ENCODE measurements at places on chromosomes 7 and 10.

DNA sequence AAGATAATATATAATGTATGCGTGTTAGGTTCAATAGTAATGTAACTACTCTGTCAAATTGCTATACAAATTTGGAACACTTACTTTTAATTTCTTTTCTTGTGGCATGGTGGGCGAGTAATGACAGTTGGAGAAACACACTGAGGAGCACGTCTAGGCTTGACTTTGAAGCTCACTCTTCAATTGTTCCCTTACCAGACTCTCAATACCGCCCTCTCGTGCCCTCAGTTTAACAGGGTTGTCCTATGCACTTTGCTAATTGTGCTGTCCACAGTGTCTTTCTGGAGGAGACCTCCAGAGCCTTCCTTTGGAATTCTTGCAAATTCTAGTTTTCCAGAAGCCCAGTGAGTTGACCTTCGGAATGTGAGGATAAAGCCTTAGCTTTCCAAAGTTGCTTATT lies 107.2 kb upstream of the RELN start:
- H3K27ac ChIP-seq, result no peak overlapping the region
- H3K27me3 ChIP-seq, result no peaks in the 10 kb centered on the region
- H3K36me3 ChIP-seq, result no peaks in the 10 kb centered on the region
- no peak overlapping the region for H3K4me3 ChIP-seq
- H3K4me1 ChIP-seq, result no peaks in the 10 kb centered on the region
- no peak for DNase-seq

DNA sequence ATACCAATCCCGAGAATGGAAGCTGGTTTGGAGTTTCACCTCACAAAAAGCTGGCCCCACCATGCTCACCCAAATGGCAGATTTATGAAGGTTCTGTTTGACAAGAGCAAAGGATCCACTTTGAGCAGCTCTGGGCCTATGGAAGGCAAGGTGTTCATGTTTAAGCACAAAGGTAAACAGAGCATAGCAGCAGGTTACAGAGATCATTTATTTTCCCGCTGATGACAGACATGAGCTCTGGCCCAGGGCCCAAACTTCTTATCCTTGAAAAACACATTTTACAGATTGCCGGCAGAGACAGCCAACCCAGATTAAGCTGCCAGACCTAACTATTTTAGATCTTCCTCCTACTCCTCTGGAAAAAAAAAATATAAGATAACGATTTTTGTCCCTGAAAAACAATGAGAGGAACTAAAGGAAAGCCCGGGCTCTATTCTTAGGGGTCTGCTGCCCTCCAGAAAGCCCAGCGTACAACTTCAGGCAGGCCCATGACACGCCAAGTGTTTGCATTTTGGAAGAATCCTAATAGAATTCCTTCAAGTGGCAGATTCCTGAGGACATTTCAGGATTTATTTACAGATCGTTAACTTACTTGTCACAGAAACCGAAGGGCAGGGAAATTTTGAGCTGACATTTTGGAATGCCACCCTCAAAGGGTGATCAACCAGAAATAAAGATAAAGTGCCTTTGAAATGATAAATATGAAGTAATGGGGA lies 40.0 kb downstream of the SYPL1 start:
- H3K27me3 ChIP-seq, result no peaks in the 10 kb centered on the region
- H3K4me1 ChIP-seq, result peaks cover 25% of the 10 kb centered on the region

GRCh38 chr10:78699971-78700370 lies 368.8 kb upstream of the ZMIZ1 start:
- no peaks in the 10 kb centered on the region for H3K36me3 ChIP-seq
- H3K27me3 ChIP-seq, result no peaks in the 10 kb centered on the region
- no peak for DNase-seq
- H3K4me3 ChIP-seq, result no peak overlapping the region
- no peak overlapping the region for H3K27ac ChIP-seq

DNA sequence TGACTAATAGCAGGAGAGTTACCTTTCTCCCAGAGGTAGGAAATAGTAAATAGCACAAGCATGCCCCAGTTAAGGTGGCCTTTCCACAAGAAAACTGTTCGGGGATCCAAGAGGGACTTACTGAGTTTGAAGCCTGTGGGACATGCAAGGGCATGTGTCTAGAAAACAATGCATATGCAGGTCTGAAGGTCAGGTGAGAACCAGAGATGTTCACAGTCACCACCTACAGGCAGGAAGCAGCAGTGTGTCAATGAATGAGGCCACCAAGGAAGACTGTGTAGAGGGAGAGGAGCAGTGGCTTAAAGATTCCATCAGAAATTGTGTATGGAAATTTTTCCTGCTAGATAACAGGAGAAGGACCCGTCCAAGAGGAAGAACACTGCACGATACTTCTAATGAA lies 66.0 kb downstream of the CALD1 start:
- peaks cover 2% of the 10 kb centered on the region for H3K4me1 ChIP-seq
- H3K36me3 ChIP-seq, result no peaks in the 10 kb centered on the region
- H3K4me3 ChIP-seq, result no peak overlapping the region
- DNase-seq, result no peak
- no peaks in the 10 kb centered on the region for H3K27me3 ChIP-seq

DNA sequence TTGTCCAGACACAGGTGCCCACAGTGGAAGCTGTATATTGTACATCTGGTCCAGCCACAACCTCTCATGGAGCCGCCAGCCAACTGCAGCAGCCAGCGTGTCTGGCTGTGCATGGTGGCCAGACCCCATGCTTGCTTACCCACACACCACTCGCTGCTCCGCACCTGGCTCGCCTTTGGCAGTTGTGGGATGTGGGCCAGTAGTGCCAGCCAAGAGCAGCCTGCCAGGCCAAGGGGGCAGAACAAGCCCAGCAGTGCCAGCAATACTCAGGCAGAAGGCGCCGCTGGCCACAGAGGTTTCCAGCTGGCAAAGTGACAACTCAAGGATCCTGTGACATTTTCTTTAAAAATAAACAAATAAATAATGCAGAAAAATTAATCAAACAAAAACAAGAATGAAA lies 11.7 kb upstream of the TMEM243 start:
- H3K27ac ChIP-seq, result no peak overlapping the region
- no peak for DNase-seq
- no peaks in the 10 kb centered on the region for H3K27me3 ChIP-seq
- peaks cover 2% of the 10 kb centered on the region for H3K4me1 ChIP-seq
- H3K36me3 ChIP-seq, result no peaks in the 10 kb centered on the region

DNA sequence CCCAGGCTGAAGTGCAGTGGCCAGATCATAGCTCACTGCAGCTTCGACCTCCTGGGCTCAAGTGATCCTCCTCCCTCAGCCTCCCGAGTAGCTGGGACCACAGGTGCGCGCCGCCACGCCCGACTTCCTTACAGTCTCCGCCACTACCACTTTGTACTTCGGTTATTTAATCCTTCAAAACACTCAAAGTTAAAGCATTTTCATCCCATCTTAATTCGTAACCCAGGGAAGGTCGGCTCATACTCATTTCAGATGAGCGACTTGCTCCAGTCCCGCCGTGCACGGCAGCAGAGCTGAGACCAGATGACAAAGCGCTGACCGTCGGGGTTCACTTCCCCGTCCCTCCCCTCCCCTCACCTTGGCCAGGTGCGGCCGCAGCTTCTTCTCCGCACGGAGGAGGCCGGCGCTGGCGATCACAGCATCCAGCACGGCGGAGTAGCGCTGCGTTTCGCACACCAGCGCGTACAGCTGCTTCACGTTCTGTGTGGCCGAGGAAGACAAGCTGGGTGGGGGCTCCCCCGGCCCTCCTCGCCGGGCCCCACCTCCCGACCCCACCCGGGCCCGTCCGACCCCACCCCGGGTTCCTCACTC lies 457 bp downstream of the NSUN5 start:
- peak overlapping the region; percentile 74 for H3K4me3 ChIP-seq
- no peaks in the 10 kb centered on the region for H3K4me1 ChIP-seq
- no peak for DNase-seq
- no peaks in the 10 kb centered on the region for H3K36me3 ChIP-seq

GRCh38 chr10:23826421-23826820 lies 382.5 kb upstream of the KIAA1217 start:
- H3K4me3 ChIP-seq, result no peak overlapping the region
- H3K36me3 ChIP-seq, result no peaks in the 10 kb centered on the region
- no peak overlapping the region for H3K27ac ChIP-seq
- peak; percentile 86 for DNase-seq
- no peaks in the 10 kb centered on the region for H3K4me1 ChIP-seq

DNA sequence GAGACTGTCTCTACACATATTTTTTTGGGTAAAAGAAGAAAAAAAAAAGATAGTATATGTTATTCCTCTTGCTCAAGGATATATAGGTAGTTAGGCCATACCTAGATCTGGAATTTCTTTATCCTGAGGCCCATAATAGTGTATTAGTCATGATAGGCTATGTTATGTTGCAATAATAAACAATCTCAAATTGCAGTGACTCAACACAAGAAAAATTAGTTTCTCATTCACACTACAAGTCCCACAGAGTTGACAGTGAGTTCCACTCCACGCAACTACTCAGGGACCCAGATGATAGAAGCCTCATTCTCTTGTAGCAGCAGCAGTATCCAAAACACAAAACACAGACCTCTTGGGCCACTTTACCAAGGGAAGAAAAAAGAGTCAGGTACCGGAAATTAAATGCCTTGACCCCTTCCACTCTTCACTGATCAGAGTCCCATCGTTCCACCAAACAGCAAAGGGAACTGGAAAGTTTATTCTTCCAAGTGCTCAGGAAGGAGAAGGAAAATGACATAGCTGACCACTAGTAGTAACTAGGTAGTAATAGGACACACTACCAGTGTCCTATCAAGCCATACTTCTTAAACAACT lies 7.4 kb upstream of the C10orf67 start:
- DNase-seq, result peak; percentile 73
- H3K27me3 ChIP-seq, result no peaks in the 10 kb centered on the region
- no peaks in the 10 kb centered on the region for H3K36me3 ChIP-seq
- H3K27ac ChIP-seq, result no peak overlapping the region
- no peak overlapping the region for H3K4me3 ChIP-seq

DNA sequence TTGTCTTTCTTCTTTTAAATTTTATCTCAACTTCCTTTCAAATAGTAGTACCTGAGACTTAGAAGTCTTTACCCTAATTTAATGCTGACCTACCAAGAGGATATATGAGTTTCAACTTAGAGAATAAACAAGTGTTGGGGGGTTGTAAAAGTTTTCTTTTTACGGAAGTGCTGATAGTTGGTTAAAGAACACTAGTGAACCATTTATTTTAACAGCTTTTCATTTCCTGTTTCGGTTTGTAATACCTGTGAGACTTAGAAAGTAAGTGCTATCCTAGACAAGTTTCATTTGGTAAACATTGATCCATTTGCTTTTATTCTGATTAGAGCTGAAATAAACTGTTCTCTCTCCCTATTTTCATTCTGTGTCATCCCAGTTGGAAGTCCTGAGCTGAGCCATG lies 683.1 kb upstream of the SORCS1 start:
- no peak for DNase-seq
- no peaks in the 10 kb centered on the region for H3K27me3 ChIP-seq
- no peaks in the 10 kb centered on the region for H3K36me3 ChIP-seq
- H3K27ac ChIP-seq, result no peak overlapping the region
- no peak overlapping the region for H3K4me3 ChIP-seq

DNA sequence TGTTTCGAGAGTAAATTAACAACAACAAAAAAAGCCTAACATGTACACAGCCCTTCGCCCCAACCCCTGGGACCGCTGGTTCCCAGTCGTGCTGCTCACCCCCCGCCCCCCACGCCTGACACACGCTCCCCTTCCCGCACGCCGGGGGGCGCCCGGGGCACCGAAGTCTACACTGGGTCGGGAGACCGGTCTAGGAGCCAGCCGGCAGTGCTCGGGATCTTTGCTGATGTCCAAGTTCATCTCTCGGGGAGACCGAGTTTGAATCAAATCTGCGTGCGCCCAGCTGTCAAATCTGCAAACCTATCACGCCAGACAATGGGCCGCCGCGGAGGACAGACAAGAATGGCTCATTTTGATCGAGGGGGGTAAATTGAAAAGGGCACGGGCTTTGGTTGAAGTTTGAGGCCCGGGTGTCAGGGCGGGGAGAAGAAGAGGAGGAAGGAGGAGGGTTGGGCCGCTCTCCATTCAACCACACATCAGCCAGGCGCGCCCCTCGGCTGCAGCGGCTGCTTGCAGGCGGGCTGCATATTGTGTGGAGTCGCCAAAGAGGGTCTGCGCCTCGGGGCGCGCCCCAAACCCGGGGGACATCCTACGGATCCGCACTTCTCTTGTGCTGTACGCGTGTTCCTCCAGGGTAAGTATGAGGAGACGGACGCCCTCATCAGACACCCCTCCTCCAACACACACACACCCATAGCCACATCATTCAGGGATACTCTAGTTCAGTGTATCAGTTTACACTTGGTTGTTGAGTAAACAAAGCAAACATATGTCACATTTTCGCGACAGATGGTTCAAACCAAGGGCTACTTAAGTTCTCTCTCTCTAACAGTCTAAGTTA lies 1.3 kb upstream of the GFRA1 start:
- peak; percentile 85 for DNase-seq
- peaks cover 3% of the 10 kb centered on the region for H3K27me3 ChIP-seq
- H3K4me3 ChIP-seq, result no peak overlapping the region
- peak overlapping the region; percentile 30 for H3K27ac ChIP-seq
- H3K4me1 ChIP-seq, result no peaks in the 10 kb centered on the region
- no peaks in the 10 kb centered on the region for H3K36me3 ChIP-seq

DNA sequence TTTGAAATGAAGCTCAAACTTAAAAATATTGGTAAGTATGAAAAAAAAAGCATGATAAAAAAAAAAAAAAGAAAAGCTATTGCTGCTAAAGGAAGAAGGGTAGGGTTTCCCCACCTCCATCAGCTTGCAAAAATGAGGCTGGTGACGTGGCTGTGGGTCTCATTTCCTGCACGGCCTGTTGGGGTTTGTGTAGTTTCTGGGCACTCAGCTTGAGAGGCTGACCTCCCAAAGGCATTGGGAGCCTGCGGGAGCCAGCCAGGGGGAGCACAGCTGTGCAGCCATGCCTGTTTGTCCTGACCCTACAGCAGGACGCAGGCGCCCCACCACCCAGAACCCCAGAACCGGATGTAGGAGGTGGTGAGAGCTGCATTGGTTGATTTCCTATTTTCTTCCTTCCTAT lies 48.8 kb upstream of the CARD11 start:
- DNase-seq, result no peak
- H3K27ac ChIP-seq, result no peak overlapping the region
- no peaks in the 10 kb centered on the region for H3K4me1 ChIP-seq

DNA sequence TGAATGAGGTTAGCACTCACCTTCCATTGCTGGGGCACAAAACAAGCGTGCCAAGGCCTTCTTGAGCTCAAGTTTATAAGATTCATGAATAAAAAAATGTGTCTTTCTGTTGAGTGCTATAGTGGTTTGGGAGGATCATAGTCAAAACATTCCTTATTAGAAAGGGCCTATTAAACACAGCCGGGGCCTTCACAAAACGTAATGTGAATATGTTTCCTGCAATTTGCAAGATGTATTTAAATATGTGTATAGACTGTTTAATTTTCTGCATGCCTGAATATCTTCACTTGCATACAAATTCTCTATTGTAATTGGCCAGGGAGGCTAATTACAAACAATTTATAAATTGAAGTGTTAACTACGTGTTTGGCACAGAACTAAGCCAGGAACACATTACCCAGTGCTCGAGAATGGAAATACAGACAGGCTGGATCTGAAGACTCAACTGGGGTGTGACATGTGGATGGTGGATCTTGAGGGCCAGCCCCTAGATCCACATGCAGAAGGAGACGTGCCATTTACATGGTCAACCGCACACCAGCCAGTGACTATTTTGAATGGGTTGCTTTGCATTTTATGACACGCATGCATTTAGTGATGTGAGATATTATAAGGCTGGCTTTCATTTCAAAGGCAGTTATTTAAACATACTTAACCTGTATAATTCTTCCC lies 31.3 kb downstream of the LYZL2 start:
- no peaks in the 10 kb centered on the region for H3K4me1 ChIP-seq
- no peak overlapping the region for H3K4me3 ChIP-seq
- no peak for DNase-seq
- no peaks in the 10 kb centered on the region for H3K36me3 ChIP-seq
- H3K27ac ChIP-seq, result no peak overlapping the region

- no peak overlapping the region for H3K4me3 ChIP-seq
- peaks cover 6% of the 10 kb centered on the region for H3K4me1 ChIP-seq
- H3K27me3 ChIP-seq, result no peaks in the 10 kb centered on the region
- no peaks in the 10 kb centered on the region for H3K36me3 ChIP-seq
- H3K27ac ChIP-seq, result no peak overlapping the region
Measured at GRCh38 chr7:117098457-117098856, 145.2 kb downstream of the ST7 start.

All from kidney (tissue), 22 donors.